Fibroblast of mammary gland (primary cell): ENCODE measurements at places on chromosomes 2 and 18.

DNA sequence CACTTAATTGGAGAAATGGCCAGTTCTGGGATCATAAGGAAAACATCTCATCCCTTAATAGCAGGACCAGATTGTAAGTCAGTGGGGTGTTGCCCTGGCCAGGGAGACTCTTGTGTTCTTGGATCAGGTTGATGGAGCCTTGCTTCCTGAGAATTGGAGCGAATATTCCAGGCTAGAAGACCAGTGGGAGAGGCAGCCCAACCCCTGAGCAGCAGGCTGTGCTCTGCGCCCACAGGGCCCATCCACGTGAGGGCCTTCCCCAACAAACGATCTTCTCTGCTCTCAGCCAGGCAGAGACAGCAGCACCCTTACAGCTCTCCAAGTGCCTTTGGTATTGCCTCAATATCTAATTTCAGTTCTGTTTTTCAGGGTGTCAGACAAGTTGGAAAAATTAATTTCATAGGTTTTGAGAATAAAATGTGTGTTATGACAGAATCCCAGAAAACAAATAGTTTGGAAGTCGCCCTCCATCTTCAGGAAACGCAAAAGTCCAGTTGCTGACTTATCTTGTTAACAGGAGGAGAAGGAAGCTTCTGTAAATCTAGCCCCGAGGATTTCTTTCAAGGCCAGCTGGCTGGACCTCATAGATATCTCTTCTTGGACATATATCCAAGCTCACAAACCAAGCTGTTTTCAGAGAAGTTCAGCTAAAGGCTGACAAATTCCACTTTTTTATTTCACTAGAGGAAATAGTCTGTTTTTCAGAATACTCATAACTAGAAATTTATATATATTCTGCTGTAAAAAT lies 105.5 kb downstream of the COPS8 start:
- DNase-seq, result no peak

DNA sequence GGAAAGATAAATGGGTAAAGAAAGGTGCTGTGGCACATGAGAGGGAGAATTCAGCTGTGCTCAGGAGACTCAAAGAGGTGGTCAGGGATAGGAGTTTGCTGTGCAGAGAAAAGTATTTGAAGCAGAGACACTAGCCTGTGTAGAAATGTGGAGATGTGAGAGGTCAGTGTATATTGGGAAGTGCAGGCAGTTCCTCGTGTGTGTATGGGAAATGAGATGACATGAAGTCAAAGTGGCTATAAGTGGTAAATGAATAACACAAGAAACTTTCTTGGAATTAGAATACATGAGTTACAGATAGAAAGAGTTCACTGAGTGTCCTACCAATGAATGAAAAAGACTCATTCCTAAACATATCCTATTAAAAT lies 11.6 kb downstream of the MAP3K20 start:
- DNase-seq, result peak; percentile 40

- no peak for DNase-seq
Measured at GRCh38 chr2:85589181-85589580, 5.0 kb downstream of the VAMP5 start.

DNA sequence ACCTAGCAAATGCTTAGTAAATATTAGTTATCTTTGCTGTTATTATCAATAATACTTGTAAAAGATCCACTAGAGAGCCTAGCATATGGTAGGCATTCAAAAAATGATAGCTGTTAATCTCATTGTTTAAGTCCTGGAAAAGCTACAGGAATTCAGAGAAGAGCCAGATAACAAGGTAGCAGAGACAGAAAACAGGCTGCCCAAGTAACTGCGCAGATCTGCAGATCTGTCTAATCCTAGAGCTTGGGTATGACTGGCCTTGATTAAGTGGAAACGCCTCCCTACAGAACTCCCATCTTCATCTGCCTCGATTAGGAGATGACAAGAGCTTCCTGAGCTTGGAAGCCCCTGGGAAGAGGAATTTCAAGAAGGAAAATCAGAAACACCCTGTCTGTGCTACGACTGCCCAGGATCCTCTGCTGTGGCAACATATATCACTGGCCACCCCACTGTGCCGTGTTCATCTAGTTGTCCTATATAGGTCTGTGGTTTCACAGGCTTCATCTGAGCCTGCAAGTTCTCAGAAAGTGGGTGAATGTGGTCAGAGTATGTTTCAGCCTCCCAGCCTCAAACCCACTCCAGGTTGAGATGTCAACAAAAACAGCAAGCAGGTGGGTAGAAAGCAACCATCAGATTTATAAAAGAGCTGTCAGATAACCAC lies 151.5 kb upstream of the PKDCC start:
- DNase-seq, result no peak

- DNase-seq, result no peak
Measured at GRCh38 chr2:239382384-239382880, 18.4 kb downstream of the HDAC4 start.

DNA sequence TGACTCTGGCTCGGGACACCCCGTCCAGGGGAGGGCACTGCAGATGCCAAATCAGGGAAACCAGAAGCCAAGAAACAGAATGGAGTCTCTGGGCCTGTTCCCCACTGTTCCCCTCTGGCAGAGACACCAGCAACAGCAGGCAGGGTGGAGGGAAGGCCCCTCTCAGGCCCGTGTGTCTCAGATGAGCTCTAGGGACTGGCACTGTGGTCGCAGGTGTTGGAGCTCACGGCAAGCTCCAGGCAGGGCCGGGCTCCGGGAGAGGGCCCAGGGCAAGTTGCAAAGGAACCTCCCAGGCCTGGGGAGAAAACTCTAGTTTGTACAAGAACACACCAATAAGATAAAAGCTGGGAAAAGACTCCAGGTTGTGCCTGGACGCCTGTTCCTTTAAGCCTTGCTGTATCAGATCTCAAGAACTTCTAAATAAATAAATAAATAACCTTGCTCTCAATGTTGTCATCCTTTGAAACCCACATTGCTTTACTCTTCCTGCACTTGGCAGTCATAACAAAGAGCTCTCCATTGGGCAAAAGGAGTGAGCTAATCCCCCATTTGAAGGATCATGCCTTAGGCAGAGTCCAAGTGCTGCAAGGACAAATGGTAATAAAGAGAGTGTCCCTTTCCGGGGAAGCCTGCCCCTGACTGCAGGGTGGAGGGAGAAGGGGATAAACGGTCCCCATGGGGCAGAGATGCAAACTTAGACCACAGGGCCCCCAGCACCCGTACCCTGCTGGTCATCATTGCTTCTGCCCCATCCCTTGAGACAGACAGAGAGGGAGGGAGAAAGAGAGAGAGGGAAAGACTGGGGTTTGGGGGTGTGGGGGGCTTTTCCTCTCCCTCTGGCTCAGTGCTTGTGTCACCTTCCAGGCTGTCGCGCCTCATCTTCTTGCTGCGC lies 33.3 kb downstream of the CNGA3 start:
- peak; percentile 5 for DNase-seq

DNA sequence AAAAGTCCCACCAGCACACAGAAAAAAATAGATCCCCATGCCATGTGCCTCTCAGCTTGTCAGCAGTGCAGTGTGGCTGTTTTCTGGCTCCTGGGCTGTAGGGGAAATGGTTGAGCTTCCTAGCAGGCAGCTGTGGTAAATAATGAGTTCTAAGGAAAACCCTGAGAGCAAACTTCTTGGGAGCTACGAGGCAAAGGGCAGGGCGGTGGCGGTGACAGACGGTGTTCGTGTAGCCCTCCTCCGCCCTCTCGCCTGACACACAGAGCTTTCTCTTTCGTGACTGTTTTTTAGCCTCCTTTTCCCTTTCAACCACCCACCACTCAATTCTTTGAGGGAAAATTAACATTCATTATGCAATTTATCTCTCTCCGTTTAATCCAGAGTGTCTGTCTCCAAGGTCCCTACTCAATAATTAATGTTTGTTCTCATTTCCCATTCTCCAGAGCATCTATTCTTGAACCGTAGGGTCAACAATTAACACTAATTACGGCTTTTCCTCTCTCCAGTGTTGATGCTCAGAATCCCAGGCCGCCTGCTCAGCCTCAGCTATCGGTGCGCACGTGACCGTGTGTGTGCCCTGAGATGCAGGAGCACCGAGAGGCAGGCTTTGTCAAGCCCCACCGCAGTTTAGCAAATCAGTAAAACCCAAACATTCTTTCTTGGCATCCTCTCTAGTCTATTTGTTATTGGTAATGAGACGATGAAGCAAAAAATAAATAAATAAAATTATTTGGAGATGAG lies 50.1 kb downstream of the KIAA2012 start:
- DNase-seq, result no peak

DNA sequence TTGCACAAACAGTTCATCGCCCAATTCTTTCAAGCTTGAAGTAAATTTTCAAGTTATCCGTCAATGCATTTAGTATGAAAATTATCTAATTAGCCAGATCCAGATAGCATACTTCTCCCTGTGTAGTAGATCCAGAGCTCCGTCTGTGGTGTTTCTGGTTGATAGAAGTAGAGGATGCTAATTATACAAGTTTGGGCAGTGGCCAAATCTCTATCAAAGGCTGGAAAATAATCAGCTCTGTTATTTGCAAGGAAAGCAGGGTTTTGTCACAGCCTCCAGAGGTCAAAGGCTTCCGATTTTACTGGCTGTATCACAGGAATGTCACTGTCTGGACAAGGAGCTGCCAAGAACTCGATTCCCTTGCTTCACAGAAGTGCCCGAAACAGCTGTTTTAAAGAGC lies 28.6 kb downstream of the LRRC30 start:
- DNase-seq, result no peak

GRCh38 chr2:225532096-225532495 lies 132.6 kb downstream of the NYAP2 start:
- no peak for DNase-seq

DNA sequence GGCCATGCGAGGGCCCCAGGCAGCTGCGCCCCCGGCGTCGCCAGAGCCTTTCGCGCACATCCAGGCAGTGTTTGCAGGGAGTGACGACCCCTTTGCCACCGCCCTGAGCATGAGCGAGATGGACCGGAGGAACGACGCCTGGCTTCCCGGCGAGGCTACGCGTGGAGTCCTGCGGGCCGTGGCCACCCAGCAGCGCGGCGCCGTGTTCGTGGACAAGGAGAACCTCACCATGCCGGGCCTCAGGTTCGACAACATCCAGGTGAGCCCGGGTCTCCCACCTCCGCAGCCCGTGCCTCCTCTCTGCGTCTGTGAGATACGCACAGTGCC lies 8.9 kb downstream of the TRAPPC12 start:
- DNase-seq, result no peak

GRCh38 chr2:68418855-68419254 lies 48.2 kb downstream of the FBXO48 start:
- DNase-seq, result no peak

DNA sequence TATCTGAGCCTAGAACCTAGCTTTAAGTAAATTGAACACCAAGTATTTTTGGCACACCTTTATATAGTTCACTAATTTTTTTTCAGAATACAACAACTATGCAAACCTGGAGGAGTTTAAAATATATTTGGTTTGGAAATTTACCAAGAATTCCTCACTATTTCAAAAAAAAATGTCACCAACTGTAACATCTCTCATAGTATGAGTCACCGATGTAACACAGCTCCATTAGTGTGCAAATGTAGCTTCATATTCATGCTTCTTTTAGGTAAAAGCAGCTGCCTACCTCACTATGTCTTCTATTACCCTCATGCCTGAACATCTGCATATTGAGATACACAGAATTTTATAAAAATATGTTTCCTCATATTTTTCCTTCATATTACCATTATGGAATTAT lies 80.5 kb downstream of the NRXN1 start:
- DNase-seq, result peak; percentile 28

- DNase-seq, result peak; percentile 47
Measured at GRCh38 chr18:50401888-50402287, 27.0 kb downstream of the SKA1 start.

- DNase-seq, result no peak
Measured at GRCh38 chr2:1586923-1587840, 157.1 kb downstream of the PXDN start.

DNA sequence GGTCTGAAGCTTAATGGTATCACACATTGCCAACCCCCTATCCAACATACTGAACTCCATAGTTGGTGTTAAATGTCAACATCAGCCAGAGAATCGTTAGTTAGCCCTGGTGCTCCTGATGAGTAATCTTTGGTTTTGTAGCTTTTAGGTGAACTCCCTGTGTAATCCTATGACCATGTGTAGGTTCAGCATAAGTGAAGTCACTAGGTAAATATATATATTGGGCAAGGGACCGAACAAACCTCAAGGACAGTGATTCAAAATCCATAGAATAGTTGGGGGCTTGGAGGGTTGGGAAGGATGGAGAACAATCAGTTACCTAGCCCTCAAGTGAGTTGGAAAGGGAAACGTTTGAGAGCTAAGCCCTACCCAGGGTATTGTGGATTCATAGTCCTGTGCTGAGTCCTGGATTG lies 16.0 kb upstream of the AP1S3 start:
- DNase-seq, result peak; percentile 54

DNA sequence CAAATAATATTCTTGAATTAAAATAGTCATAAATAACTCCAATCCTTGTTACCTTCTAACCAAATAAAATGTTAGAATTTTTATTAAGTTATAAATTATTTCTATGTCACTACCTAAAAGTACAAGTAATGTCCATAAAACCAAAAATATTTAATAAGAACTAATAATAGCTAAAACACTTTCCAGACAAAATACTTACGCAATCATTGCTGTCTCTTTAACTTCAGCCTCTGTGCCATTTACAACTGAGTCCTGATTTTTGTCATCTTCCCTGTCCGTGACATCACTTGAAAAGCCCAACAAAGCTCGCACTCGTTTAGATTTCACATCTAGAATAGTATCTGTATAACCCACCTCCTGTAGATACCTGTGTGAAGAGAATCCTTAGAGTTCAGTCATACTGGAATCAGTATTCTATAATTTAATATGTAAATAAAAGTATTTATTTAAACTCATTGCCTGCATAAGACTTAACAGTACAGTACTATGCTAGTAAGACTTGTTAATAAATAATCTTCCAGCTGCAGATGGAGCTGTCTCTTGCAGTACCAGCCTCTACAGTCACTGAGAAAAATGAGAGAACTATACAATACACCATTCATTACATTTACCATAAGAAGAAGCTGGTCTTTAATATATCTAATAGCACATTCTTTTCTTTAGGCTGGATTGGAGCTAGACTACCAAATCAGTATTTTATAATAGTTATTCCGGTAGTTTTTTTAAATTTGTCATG lies 63.8 kb downstream of the STRN start:
- no peak for DNase-seq

- DNase-seq, result no peak
Measured at GRCh38 chr2:121172456-121172855, 112.5 kb downstream of the TFCP2L1 start.

GRCh38 chr2:237979331-237979730 lies 12.5 kb downstream of the UBE2F start:
- DNase-seq, result no peak

- peak; percentile 29 for DNase-seq
Measured at GRCh38 chr2:100524331-100524730, 38.5 kb upstream of the PDCL3 start.

- DNase-seq, result no peak
Measured at GRCh38 chr2:178924817-178925216, 117.6 kb upstream of the TTN start.
